ENCODE measurements at places on chromosomes 1 and 21.

- DNase-seq: no peak
Measured at GRCh38 chr21:45889961-45890360, 91.6 kb upstream of the COL6A1 start.

- DNase-seq: no peak
Measured at GRCh38 chr21:29074007-29074376, 544 bp upstream of the CCT8 start.

DNA sequence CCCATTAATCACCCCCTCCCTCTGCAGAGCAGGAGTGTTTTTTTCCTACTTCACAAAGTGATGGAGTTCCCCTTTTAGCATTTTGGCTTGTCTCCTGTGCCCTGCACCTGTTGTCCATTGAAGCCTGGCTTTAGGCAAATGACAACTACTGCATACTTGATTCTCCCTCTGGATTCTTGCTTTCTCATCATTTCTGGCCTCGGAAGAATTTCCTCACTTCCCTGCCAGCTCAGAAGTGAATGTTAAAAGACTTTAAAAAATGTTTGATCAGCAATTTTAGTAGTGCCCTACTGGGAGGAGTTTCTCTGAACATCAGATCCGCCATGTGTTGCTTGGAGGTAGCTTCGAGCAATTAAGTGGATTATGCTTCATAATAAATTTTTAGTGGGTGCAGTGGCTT is 28.1 kb downstream of the RCOR3 start:
- DNase-seq: no peak

- DNase-seq: no peak
Measured at GRCh38 chr1:220748089-220748934, at the start of gene MTARC2. Gene MTARC2, plus strand, starts transcription at chr1:220748322. Its CDS starts 210 bp downstream, at chr1:220748532.

All from CMK (cell line).